GF-D8 (cell line): ENCODE measurements at places on chromosomes 5 and 9.

GRCh38 chr5:39186722-39187539, 32.4 kb downstream of the FYB1 start:
- no peak for DNase-seq

GRCh38 chr5:135085936-135086725, 52.1 kb upstream of the PITX1 start:
- no peak for DNase-seq

- DNase-seq, result no peak
Observed at GRCh38 chr9:92709240-92709639, 39.3 kb upstream of the IPPK start.

GRCh38 chr9:96222132-96222531, 79.8 kb downstream of the HSD17B3 start:
- DNase-seq, result no peak

- no peak for DNase-seq
Observed at GRCh38 chr5:90437663-90438062, 28.1 kb upstream of the CETN3 start.

DNA sequence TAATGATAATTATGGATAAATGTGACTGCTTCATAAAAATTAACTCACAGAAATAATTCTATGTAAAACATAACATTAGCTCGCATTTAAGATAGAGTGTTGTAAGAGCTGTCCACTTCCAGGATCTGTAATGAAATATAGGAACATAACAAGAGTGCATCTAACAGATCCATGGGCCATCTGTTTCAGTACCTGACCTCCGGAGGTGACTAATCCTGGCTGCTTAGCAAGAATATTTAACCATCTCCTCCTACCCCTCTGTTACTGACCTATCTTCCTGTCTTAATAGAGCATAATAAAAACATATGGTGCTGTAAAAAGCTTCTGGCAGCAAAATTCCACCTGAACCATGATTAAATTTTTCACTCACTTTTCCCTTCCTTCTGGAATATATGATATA, 7.1 kb downstream of the PLCXD3 start:
- DNase-seq, result no peak

DNA sequence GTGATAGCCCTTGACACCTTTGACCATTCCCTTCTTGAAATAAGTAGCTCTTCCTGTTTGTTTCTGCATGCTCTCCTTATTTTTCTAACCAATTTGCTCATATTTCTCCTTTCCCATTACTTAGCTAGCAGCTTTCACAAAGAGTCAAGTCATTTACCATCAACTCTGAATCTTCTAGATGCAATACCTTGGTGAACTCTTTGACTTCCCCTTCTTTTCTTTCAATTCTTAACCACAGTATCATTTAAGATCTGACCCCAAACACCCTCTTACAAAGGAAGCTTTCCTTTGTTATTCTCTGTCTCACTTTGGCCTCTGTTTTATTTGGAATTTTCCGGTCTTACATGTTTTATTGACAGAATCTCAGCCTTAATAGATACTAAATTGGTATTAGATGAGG, 14.0 kb downstream of the NFX1 start:
- peak; percentile 28 for DNase-seq

- no peak for DNase-seq
Observed at GRCh38 chr5:181281077-181281983, 20.4 kb upstream of the TRIM52 start.

DNA sequence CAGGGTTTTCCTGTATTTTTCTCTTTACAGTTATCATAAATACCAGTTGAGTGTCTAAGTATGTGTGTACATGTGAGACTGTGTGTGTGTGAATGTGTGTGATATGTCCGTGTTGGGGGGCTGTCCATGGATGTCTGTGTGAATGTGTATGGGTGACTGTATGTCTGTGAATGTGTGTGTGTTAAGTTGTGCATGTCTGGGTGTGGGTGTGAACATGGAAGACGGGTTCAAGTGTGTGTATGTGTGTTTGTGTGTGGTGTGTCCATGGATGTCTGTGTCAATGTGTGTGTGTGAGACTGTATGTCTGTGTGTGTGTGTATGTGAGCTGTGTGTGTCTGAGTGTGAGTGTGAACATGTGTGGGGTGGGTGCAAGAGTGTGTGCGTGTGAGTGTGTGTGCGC, 55.0 kb downstream of the VAV2 start:
- DNase-seq, result no peak

- DNase-seq, result no peak
Observed at GRCh38 chr5:180494510-180495181, 467 bp downstream of the CNOT6 start.

DNA sequence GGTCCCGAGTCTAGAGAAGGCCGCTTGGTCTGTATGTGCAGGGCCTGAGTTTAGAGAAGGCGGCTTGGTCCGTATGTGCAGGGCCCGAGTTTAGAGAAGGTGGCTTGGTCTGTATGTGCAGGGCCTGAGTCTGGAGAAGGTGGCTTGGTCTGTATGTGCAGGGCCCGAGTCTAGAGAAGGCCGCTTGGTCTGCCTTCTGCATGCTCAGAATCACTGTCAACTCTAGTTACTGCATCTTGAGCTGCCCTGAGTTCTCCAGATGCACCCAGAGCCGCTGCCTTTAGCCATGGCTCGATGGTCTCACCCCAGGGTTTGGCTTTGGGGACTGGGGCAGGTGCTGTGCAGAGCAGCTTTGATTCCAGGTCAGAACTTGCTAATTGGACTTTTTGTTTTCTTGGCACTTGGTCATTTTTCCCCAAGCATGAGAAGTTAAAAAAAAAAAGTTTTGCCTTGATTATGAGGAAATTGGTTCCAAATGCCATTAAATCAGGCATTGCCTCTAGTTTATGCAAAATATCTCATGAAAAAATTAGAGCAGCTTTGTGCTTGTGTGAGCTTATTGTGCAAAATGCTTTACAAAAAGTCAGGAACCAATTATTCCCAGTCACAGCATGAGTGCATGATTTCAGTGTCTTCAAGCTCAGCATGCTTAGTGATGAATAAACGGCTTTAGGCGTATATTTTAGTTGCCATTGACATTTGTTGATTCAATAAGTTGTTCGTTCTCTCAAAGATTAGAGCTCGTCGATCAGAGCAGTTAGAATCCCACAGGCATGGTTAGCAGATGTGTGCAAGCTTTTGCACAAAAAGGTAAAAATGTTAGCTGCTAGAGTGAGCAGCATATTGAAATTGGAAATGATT, 25.4 kb upstream of the EXOC3 start:
- no peak for DNase-seq

DNA sequence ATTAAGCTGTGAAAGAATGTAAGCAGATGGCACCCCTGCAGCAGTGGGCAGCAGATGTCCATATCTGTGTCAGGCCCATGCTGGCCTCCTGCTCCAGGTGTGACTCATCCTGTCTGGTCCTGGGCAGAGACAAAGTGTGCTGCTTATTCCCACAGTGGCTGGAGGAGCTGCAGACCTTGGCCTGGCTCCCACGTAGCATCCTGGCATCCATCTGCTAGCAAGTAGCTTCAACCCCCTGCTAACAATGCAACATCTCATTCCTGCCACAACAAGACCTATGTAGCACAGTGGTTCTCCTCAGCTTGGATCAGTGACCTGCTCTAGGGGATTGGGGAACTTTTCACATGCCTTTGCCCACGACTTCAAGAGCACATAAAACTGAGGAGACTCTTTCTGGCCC, 126.4 kb upstream of the SLC12A2 start:
- DNase-seq, result no peak

DNA sequence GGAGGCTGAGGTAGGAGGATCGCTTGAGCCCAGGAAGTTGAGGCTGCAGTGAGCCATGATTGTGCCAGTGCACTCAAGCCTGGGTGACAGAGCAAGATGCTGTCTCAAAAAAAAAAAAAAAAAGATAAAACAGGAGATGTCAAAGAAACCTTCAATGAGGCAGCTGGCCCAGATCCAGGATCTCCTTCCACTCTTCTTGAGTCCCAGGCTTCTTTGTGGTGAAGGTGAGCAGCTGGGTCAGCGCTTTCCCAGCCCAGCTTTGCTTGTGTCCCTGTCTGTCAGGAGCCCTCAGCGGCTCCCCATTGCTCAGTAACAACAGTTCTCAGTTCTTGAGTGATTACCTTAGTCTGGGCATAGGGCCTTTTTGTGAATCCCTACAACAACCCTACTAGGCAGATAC, 69.4 kb upstream of the PSD2 start:
- no peak for DNase-seq

DNA sequence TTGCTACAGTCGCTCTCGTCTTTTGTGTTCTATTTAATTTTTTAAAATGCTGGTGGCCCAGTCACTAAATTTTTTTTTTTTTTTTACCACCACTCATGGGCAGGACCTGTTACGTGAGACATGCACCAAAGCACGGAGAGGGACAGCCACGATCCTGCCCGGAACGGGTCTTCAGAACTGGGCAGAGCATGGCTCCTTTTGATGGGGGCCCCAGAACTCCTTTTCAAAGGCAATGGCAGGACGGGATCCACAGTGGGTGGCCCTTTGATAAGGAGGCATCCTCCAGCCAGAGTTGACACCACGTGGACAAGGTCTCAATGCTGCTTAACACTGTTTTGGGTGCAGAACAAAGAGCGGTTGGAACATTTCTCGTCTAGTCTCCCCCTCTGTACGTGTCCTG, 50.0 kb downstream of the TENT4A start:
- DNase-seq, result no peak

DNA sequence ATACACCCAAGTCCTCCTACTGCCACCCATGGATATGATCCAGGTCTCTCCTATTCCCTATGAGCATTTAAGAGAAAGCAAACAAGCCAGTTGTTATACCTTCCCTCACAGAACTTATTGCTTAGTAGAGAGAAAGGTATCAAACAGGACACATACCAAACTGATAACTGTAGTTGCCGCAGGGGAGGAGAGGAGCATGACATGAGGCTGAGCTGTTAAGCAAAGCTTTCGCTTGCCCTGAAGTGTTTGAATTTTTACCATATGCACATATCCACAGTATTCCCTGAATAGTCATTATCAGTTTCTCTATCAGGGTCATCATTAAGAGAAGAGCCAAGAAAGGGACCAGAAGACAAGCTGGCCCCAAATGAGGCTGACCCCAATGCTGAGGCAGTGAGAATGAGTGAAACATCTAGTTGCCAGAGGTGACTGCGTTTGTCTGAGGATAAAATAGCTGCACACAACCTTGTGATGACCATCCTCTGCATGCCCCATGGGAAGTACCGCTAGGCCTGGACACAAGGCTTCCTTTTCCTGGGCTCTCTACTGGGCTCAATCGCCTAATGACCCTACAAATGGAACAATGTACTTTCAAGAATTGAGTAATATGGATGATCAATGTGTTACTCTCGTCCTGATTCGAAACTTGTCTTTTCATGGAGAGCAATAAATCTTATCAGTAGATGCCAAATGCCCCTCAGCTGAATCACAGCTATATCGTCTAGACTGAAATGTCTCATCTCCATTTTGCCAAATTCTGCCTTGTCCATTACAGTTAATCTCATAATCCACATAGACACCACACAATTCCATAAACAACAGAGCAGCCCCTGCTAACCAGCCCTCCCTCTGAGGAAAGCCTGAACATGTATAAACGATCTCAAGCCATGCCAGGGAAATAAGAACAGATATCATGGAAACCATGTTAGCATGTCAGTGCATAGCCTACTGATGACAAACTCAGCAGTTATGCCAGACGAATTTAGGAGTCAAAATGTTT, 4.3 kb upstream of the IFNK start:
- no peak for DNase-seq

DNA sequence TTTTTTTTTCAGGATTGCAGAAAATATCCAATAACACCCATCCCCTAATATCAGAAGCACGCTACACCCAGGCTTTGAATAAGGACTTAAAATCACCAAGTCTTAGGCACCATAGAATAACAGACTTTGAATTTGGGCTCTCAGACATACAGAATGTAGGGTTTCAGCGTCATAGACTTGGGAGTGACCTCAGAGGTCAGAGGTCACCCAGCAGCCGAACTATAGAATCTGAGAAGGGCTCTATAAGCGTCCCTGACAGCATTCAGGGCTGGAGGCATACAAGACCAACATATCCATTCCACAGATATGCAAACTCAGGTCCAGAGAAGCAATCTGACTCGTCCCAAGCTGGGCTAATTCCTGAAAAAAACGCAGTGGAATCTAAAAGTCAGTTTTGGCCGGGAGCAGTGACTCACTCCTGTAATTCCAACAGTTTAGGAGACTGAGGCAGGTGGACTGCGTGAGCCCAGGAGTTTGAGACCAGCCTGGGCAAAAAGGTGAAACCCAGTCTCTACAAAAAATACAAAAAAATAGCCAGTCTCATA, 34.7 kb downstream of the SLC6A7 start:
- DNase-seq, result no peak

- DNase-seq, result no peak
Observed at GRCh38 chr9:92463984-92464383, 18.3 kb downstream of the ASPN start.

DNA sequence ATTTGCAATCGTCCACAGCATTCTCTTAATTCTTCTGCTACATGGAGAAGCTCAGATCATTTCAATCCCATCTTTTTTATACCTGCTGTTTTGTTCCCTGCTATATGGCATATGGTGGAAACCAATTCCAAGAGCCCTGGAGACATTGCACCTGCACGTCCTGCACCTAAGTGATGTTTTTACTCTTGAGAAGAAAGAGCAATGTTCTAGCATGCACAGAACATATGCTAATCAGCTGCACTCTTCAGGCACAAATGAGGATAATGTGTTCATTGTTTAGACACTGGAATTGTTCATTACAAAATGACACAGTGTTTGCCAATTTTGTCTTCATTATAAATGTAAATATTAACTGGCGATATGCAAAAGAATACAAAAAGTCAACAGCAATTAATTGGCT, 935.8 kb downstream of the TLE4 start:
- DNase-seq, result no peak

- no peak for DNase-seq
Observed at GRCh38 chr5:104241046-104241445, 678.5 kb upstream of the NUDT12 start.

DNA sequence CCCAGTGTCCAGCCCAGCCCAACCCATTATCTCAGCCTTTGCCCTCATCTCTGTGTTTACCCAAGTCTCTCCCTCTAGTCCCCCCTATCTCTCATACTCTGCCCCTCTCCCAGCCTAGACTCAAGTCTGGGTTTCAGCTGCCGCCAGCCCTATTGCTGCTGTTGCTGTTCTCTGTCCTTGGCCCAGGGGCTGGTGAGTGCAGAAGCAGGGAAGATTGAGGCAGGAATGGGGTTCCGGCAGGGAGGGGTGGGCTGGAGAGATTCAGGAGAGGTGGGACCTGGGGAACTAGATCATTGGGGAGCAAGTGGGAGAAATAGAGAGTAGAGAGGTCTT, 702 bp downstream of the TMEM8B start:
- DNase-seq, result no peak

DNA sequence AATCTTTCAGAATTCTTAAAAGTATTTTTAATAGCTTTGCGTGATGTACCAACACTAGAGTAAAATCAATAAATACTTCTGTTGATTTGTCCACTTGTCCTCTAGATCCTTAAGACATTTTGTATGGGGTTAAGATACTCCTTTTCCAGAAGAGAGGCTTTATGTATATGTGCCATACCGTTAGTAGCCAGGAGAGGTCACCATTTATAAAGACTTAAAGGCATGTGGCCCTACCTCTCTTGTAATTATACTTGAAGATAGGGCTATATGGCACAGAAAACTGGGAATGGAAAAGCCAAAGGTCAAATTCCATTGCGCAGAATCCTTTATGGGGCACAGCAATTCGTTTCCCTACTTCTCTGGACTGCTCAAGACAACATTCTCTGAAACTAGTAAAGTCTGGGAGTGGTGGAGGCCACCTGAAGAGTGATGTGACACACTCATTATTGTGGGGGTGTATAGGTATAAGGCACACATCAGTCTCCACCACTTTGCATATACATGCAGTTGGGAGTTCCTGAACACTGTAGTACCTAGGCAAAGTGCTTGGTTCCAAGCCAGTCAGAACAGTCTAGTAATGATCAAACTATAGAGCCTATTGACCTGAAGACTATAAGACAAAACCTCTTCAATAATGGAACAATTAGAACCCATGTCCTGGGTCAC, 140.1 kb upstream of the FBXL17 start:
- no peak for DNase-seq
